Stimulated activated CD8-positive, alpha-beta memory T cell treated with anti-CD3 and anti-CD28 coated beads, Interleukin-15, amount 100 ng/mL, for 4 hours (primary cell): ENCODE measurements at places on chromosomes 6 and 20.
A peak's percentile ranks its signal among the peaks of the same experiment; 100 is the strongest.

DNA sequence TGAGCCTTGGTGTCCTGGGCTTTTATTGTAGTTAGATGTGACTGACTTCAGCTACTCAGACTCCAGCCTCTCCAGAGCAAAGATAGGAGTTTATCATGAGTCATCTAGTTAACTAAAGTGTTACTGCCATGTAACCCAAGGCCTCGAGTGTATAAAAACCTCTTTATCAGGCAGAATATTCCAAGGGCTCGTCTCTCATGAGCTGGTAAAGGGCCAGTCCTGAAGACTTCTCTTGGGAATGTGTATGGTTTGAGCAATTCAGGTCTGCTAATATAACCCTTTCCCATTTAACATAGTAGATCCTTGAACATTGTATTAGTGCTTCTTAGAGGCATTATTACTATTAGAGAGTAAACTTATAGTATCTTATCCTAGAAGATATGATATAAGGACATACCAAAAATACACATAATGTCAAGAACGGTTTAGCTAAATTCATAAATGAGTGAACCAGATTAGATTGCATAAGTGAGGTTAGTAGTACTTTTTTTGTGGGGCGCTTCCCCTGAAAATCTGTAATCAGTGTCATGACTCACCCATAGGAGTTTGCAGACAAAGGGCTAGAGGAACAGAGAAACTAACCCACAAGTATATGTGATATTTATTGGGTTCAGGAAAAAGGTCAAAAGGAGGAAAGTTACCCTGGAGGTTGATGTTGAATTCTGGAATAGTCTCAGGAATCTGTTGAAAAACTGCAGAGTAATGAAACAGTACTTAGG is 16.0 kb downstream of the DSE start:
- no peak for DNase-seq

DNA sequence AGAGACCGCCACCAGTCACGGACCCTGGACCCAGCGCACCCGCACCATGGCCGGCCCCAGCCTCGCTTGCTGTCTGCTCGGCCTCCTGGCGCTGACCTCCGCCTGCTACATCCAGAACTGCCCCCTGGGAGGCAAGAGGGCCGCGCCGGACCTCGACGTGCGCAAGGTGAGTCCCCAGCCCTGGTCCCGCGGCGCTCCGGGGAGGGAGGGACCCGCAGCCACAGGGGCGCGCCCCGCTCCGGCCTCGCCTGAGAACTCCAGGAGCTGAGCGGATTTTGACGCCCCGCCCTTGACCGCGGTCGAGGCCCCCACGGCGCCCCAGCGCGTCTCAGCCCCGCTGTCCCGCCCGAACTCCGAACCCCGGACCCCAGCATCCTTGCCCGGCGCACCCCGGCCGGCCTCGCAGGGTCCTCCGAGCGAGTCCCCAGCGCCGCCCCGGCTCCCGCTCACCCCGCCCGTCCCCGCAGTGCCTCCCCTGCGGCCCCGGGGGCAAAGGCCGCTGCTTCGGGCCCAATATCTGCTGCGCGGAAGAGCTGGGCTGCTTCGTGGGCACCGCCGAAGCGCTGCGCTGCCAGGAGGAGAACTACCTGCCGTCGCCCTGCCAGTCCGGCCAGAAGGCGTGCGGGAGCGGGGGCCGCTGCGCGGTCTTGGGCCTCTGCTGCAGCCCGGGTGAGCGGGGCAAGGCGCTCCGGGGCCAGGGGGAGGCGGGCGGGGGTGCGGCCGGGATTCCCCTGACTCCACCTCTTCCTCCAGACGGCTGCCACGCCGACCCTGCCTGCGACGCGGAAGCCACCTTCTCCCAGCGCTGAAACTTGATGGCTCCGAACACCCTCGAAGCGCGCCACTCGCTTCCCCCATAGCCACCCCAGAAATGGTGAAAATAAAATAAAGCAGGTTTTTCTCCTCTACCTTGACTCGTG is at the start of gene OXT:
Gene OXT, plus strand, starts transcription at position 11 of the 920 bp plus-strand sequence. Its CDS starts 36 bp downstream, at position 47.
- DNase-seq: peak; percentile 46

DNA sequence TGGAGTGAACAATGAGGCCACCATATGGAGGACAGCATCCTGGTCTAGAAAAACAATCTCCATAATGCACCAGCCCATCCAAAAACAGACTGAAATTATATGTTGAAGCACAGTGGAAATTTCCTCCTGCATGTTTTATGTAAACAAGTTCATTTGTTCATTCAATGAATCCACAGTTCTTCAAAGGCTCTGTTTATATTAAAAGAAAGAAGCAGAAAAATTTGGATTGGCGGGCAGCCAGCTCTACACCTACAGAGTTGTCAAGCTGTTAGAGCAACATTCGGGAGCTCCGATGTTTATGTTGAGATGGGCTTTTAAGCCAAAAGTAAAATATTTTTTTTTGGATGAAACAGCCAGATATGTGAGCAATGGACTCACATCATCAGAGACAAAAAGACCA is 395.3 kb upstream of the SULF2 start:
- no peak for DNase-seq

GRCh38 chr6:111805511-111806164 is 67.6 kb downstream of the FYN start:
- DNase-seq: no peak

DNA sequence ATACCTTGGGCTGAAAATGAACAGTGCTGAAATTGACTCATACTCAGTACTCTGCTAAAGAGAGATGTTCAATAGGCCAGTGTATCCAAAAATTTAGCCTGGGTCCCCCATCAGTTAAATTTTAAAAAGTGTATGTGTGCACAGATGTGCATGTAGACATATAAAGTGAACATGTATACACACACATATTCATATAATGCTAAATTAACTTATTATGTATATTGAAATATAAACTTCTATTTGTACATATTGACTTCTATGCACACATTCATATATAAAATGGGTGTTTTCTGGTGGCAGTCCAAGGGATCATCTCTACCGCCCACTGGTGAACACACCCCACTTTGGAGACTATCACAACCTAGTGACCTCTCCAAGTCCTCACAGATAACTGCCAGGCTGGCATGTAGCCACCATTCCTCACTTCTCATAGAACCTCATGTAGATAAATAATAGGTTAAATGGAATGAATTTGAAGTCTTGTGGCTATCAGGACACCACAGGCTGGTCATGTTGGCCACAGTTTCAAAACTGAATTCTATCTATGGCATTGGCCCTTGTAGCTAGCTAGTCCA is 8.8 kb downstream of the SLC22A16 start:
- DNase-seq: no peak

GRCh38 chr20:18832546-18833200 is 19.1 kb downstream of the SCP2D1 start:
- no peak for DNase-seq

DNA sequence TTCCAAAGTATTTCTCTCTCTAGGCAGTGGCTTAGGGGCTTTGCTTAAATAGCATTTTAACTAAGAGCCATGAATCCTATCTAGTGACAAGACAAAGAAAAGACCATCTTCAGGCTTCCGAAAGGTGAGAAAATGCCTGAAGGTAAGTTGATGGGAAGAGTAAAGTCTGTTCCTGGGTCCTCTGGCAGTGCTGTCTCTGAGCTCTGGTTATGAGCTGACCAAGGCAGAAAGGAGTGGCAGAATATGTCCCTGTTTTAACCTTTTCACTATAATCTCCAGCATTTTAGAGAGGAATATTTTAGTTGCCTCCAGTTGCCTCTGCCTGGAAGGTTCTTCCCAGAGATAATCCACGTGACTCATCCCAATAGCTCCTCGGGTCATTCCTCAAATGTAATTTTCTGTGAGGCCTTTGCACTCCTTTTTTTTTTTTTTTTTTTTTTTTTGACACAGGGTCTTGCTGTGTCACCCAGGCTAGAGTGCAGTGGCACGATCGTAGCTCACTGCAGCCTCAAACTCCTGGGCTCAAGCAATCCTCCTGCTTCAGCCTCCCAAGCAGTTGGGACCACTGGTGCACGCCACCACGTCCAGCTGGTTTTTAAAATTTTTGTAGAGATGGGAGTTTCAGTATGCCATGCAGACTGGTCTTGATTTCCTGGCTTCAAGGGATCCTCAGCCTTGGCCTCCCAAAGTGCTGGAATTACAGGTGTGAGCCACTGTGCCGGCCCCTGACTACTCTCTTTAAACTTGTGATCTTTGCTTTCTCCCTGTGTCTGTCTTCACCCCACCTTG is 3.7 kb upstream of the ARMH2 start:
- no peak for DNase-seq

DNA sequence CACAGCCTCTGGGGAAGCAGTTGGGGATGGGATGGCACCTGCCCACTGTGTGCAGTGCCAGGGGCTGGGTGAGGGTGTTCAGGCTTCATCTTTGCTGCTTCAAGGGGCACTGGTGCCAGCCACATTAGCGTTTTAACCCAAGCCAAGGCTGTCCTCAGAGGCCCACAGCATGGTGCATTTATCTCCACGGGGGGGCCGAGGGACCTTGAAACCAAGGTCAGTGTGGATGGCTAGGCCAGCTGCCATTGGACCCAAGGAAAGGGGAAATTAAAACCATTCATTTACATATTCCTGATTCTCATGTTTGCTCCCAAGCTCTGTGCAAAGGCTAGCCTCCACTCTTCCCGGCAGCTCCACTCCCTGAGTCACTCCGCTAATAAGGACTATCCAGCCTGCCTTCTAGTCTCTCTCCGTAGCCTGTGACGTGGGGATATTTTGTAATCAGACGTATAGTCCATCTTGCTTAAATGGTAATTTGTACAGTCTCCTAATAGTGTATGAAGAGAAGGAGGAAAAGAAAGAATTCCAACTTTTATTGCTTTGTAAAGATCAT is 197.1 kb downstream of the CDH4 start:
- no peak for DNase-seq

DNA sequence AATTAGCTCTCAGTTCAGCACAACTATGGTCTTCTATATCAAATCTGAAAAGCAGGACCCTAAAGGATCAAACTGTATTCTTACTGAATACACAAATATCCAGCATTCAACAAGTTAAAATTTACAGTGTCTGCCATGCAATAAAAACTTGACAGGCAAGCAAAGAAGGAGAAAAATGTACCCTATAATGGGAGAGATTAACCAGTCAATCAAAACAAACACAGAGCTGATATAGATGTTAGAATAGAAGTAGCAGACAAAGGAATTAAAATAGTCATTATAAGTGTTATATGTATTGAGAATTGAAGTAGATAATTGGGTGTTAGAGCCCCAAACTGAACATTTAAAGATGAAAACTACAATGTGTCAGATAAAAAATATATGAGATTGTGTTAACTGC is 914.9 kb downstream of the EPHA7 start:
- DNase-seq: no peak

DNA sequence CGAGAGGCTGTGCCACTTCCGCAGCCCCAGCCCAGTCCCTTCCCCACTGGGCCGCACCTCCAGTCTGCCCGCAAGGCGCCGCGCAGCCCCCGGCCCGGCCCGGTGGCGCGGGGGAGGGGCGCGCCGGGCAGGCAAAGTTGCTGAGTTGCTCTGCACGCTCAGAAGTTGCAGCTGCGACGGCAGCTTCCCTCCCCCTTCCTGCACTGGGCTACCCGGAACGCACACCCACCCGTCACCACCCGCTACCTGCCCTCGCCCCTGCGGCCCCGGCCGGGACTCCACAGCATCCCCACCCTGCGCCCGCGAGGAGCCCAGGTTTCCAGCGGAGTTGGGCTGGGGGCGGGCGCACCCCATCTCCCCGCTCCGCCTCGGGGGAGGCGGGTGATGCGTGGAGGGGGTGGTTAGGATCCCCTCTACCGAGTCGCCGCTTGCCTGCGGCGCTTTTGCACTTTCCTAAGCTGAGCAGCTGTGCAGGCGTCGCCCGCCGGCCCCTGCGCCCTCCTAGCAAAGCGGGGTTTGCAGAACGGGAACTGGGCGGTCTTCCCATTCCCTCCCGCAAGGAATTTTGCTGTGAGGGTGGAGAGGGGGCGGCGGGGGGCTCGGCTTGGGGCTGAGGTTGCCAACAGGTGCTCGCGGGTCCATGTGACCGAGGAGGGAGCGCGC is 55.9 kb upstream of the RREB1 start:
- no peak for DNase-seq

GRCh38 chr6:154604119-154604518 is 93.6 kb upstream of the CNKSR3 start:
- DNase-seq: no peak

DNA sequence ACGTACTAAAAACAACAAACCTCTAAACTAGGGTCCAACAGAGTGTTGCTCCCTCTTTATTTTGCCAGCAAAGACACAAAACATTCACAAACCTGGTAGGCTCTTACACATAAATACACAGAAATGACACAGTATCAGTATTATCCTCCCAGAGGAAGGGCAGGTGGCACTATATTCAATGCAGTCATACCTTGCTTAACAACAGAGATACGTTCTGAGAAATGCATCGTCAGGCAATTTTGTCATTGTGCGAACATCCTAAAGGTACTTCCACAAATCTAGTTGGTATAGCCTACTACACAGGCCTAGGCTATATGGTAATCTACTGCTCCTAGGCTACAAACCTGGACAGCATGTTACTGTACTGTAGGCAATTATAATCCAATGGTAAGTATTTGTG is 9.6 kb downstream of the ZBTB2 start:
- no peak for DNase-seq

GRCh38 chr6:164749221-164750064 is 560.0 kb downstream of the C6orf118 start:
- no peak for DNase-seq

GRCh38 chr6:46491628-46492547 is 639 bp upstream of the RCAN2 start:
- no peak for DNase-seq

GRCh38 chr20:35328095-35328685 is 36.0 kb upstream of the FAM83C start:
- DNase-seq: no peak

GRCh38 chr6:13261464-13261994 is 66.8 kb downstream of the TBC1D7 start:
- DNase-seq: no peak

DNA sequence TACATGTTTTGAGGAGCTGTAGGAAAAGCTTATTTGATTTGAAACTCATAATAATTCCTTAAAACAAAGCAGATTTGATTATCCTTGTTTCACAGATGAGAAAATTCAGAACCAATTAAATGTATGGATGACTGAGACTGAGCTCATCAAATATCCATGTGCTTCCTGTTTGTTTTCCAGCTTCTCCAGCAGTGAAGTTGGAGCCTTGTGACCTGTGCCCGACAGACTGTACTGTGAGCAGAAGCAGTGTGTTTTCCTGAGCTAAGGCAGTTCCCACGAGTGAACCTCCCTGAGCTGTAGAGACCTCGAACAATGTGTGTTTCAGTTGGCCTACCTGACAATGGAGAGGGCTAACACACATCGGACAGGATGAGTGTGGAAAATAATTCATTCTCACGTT is 599.5 kb upstream of the NRSN1 start:
- no peak for DNase-seq

- DNase-seq: no peak
Observed at GRCh38 chr6:1222728-1223595, 88.9 kb upstream of the FOXQ1 start.

- DNase-seq: no peak
Observed at GRCh38 chr6:83592770-83593394, 80.5 kb downstream of the PRSS35 start.
